ENCODE measurements at places on chromosomes 3 and 15. TPM values are rescaled to one million over a fixed set of nuclear protein-coding genes. Genes with fewer than 3 reads are reported as not detected.

GRCh38 chr3:197132916-197133530 lies 103.4 kb upstream of the MELTF start:
- no peak for DNase-seq
- no peak overlapping the region for H3K4me3 ChIP-seq
- H3K27me3 ChIP-seq: no peaks in the 10 kb centered on the region
- H3K4me1 ChIP-seq: peaks cover 7% of the 10 kb centered on the region

POLQ gene
- 5.8 TPM for total RNA-seq

TMEM108 gene
- total RNA-seq: not detected

DNA sequence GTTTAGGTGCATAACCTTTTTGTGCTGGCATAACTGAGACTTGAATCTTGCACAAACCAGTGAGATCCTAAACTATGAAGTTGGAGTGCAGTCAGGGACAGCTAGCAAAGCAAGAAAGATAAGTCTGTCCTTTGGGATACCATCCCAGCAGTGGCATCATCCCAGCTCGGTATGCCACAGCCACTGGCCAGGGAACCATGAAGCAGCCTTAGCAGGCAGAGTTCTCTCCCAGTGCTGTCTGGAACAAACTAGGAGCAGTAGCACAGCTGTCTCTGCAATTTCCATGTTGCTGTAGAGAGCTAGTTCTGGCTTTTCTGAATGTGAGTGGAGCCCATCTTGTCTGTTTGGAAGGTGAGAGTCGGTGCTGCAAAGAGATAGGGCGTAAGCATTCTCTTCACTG lies 130.3 kb downstream of the DTWD1 start:
- H3K4me1 ChIP-seq: no peaks in the 10 kb centered on the region
- no peak for DNase-seq
- H3K4me3 ChIP-seq: no peak overlapping the region
- H3K27ac ChIP-seq: no peak overlapping the region
- no peaks in the 10 kb centered on the region for H3K36me3 ChIP-seq

DNA sequence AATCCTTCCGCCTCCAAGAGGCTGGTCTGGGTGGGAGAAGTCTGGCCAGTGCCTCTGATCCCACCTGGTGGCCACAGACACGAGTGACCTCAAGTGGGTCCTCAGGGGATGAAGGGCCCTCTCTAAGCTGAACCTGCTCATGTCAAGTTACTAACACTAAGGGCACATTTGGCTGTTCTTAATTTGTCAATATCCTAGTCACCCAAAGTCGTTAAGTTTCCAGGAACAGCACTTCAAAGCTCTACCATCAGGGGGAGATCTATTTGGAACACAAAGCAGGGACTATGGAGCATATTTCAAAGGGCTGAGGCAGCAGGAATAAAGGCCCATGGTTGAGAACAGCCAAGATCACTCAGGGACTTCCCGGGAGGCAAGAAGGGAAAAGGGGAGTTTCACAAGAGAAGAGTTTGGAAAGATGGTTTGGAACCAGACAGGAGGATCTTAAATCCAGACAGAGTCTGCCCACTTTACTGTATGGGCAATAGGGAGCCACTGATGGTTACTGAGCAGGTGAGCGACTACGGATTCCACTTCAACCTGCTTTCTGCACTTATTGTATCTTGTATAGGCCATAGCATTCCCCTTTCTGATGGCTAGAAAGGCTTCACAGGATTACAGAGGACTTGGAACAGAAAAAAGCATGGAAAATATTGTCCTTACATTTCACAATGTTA lies 13.7 kb downstream of the OXTR start:
- DNase-seq: peak; percentile 20
- no peak overlapping the region for H3K4me3 ChIP-seq
- no peaks in the 10 kb centered on the region for H3K27me3 ChIP-seq

DNA sequence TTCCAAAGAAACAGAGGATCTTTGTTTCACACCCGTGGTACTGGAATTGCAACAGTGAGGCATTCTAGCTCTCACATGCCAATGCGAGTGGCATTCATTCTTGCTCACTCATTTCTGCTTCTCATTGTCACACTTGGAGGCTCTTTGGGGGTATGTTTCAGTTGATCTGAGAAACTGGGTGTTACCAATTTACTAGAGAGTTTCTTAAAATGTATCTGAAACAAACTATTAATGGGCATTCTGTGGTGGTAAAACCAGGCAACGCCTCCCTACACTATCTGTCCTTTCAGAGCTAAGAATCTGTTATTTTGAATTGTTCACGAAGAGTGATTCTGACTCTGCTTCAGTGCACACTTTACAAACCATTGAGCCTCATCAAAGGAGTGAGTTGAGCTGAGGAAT lies 140.6 kb upstream of the BHLHE40 start:
- H3K36me3 ChIP-seq: no peaks in the 10 kb centered on the region
- DNase-seq: no peak
- no peak overlapping the region for H3K4me3 ChIP-seq
- no peaks in the 10 kb centered on the region for H3K27me3 ChIP-seq
- H3K27ac ChIP-seq: no peak overlapping the region

DNA sequence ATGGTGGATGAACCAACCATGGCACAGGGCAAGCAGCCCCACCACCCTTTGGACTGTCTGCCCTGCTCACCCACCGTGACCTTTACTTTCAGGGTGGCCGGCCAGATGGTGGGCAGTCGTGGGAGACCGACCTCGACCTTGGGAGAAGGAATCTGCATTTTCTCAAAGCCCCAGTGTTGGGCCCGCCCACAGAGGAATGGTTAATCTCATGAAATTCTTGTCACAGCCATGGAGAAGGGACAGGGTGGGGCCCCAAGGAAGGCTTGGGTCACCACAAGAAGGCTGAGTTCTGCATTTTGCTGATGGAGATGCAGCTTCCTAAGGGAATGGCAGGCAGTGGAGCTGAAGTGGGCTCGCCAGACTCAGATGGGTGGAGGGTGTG lies 2.9 kb downstream of the PLXND1 start:
- H3K4me1 ChIP-seq: peaks cover 6% of the 10 kb centered on the region
- H3K36me3 ChIP-seq: no peaks in the 10 kb centered on the region
- H3K27me3 ChIP-seq: no peaks in the 10 kb centered on the region
- no peak overlapping the region for H3K4me3 ChIP-seq
- no peak overlapping the region for H3K27ac ChIP-seq
- DNase-seq: no peak

GRCh38 chr3:182364723-182365650 lies 428.3 kb upstream of the ATP11B start:
- peak overlapping the region; percentile 75 for H3K27ac ChIP-seq
- no peaks in the 10 kb centered on the region for H3K36me3 ChIP-seq
- peaks cover 19% of the 10 kb centered on the region for H3K4me1 ChIP-seq
- peak; percentile 88 for DNase-seq
- H3K27me3 ChIP-seq: no peaks in the 10 kb centered on the region

DNA sequence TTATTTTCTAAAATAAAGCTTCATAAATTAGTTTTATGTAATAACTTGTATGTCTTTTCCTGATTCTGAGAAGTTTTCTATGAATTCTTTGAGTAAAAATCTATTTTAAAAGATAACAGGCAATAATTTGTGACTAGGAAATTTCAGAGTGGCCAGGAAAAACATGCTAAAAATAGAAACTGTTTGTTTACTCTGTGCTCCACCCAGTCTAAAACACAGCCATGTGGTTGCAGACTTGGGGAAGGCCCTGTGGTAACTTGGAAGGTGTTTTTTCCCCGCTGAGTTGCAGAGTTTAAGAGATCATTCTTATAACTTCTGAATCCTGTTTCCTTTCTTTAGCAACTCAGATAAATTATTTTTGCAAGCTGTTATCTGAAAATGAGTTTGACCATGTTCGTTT lies 21.9 kb downstream of the PLCL2 start:
- H3K27ac ChIP-seq: no peak overlapping the region
- peaks cover 54% of the 10 kb centered on the region for H3K27me3 ChIP-seq
- H3K4me3 ChIP-seq: no peak overlapping the region
- H3K4me1 ChIP-seq: no peaks in the 10 kb centered on the region
- no peaks in the 10 kb centered on the region for H3K36me3 ChIP-seq
- DNase-seq: peak; percentile 55

SRPRB gene
- total RNA-seq: 180 TPM

TGM5 gene
- 0.12 TPM for total RNA-seq

- peaks cover 2% of the 10 kb centered on the region for H3K36me3 ChIP-seq
- H3K27me3 ChIP-seq: no peaks in the 10 kb centered on the region
- H3K4me3 ChIP-seq: no peak overlapping the region
- no peak overlapping the region for H3K27ac ChIP-seq
- H3K4me1 ChIP-seq: no peaks in the 10 kb centered on the region
These were observed 90.0 kb upstream of the ICE2 start for GRCh38 chr15:60568914-60569391.

- H3K4me3 ChIP-seq: no peak overlapping the region
- DNase-seq: no peak
- H3K4me1 ChIP-seq: no peaks in the 10 kb centered on the region
- no peaks in the 10 kb centered on the region for H3K27me3 ChIP-seq
- no peak overlapping the region for H3K27ac ChIP-seq
These were observed 1334.4 kb upstream of the ALCAM start for GRCh38 chr3:104032283-104032682.

- H3K4me1 ChIP-seq: peaks cover 6% of the 10 kb centered on the region
- no peak overlapping the region for H3K4me3 ChIP-seq
- no peaks in the 10 kb centered on the region for H3K27me3 ChIP-seq
- no peaks in the 10 kb centered on the region for H3K36me3 ChIP-seq
- no peak overlapping the region for H3K27ac ChIP-seq
These were observed 612.8 kb downstream of the MCTP2 start for GRCh38 chr15:94844198-94844537.
